ENCODE measurements at places on chromosomes 13 and 19.

- no peak for DNase-seq
These were observed 16.4 kb upstream of the TMEM255B start for GRCh38 chr13:113742445-113743120.

DNA sequence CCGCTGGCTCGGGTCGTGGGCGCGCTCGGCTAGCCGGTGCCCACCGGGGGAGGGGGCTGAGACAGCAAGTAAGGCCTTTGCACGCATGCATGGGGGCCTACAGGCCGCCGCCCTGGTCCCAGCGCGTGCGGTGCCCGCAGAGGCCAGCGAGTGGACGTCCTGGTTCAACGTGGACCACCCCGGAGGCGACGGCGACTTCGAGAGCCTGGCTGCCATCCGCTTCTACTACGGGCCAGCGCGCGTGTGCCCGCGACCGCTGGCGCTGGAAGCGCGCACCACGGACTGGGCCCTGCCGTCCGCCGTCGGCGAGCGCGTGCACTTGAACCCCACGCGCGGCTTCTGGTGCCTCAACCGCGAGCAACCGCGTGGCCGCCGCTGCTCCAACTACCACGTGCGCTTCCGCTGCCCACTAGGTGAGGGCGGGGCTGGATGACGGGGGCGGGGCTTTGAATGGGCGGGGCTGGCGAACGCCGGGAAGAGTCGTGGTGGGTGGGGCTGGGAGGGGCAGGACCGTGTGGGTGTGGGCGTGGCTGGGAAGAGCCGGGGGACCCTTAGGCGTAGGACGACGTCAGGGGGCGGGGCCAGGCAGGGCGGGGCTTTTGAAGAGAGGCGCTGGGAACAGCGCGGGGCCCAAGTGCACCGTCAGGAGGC, 2.1 kb downstream of the CILP2 start:
- DNase-seq, result no peak

- no peak for DNase-seq
These were observed 111.1 kb downstream of the MIPEP start for GRCh38 chr13:23778002-23778652.

DNA sequence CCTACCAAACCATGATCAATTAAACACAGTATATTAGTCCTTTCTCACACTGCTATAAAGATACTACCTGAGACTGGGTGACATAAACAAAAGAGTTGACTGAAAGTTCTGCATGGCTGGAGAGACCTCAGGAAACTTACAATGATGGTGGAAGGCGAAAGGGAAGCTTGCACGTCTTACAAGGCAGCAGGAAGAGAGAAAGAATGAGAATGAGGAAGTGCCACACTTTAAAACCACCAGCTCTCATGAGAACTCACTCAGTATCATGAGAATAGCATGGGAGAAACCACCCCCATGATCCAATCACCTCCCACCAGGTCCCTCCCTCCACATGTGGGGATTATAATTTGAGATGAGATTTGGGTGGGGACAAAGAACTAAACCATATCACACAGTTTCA, 324.9 kb upstream of the ZNF507 start:
- DNase-seq, result no peak

DNA sequence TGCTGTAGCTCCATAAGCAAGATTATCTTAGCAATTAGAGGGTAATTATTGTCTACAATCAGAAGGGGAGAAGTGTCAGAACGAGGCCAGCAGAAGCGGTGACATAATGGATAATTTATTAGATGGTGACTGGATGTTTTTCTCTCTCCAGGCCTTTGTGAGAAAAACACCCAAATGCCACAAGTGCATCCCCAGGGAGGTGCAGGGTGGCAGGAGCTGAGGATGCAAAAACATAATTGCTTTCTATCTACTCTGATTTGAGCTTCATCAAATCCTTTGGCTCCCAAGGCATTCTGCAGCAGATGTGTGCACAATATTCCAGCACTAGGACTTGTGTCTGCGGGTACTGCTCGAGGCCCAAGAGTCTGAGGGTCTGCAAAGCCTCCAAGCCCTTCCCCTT, 220.1 kb upstream of the SERP2 start:
- no peak for DNase-seq

GRCh38 chr13:26497968-26498511, 59.4 kb upstream of the WASF3 start:
- no peak for DNase-seq

GRCh38 chr13:52459668-52460067, 4.4 kb downstream of the CKAP2 start:
- DNase-seq, result no peak

DNA sequence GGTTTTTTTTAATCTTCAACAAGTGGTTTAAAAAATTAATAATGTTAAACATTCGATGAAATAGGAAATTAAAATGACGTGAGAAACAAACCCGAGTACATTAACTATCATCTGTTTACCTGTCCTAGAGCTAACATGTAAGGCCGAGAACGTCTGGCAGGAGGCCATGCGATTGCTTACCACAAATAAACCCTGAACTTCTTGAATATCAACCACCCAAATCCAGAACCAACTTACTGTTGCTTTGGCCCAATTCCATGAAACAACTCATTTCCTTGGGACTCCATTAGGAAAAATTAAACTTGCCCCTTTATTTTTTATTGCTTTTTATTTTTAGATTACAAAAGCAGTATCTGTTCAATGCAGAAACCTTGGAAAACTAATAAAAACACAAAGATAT, 228.9 kb upstream of the IRS2 start:
- DNase-seq, result no peak

GRCh38 chr13:40116008-40116407, 460.5 kb downstream of the COG6 start:
- DNase-seq, result no peak

GRCh38 chr19:8310342-8311055, 2.3 kb upstream of the CD320 start:
- no peak for DNase-seq

- DNase-seq, result no peak
These were observed 30.2 kb upstream of the CCNE1 start for GRCh38 chr19:29781386-29782259.

GRCh38 chr19:47097396-47098201, 16.0 kb downstream of the ZC3H4 start:
- DNase-seq, result no peak

- no peak for DNase-seq
These were observed 328.1 kb downstream of the MYO16 start for GRCh38 chr13:108957369-108958012.

DNA sequence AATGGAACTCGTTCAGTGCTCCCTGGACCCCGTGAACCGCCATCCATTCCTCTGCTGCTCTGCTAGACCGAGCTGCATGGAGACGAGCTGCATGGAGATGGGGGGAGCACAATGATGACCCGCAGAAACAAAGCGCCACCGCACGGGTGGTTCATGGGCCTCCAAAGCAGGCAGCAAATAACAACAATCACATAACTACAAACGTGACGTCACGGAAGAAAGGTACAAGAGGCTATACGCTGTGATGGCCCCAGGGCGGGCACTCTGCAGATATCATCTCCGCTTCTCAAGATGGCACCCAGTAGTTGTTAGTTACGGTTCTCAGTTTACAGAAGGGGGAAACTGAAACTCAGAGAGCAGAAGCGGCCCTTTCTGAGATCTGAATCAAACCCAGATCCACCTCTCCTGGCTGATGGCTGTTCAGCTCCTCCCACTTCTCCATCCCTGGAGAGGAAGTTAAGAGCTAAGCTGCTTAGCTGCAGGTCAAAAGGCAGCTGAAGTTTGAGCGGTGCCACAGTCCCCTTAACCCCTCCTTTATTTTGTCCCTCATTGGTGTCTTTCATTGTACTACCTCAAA, 1.7 kb downstream of the ATP13A1 start:
- no peak for DNase-seq

GRCh38 chr19:34260771-34261173, 6.4 kb downstream of the GARRE1 start:
- no peak for DNase-seq

DNA sequence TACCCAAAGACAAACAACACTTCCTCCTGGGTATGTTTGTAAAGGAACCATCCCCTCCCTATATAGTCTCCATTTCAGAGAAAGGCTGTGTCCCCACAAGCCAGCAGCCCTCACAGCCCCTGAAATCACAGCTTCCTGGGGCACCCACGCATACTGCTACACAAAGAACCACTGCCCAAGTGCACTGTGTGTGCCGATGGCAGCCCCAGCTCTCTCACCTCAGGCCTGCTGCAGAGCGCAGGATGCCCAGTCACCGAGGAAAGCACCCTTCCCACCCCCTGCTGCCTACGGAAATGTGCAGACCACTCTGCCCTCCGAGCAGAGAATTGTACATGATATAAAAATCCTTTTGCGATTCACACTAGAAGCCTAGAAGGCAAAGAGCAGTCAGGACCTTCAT, 39.4 kb downstream of the SOHLH2 start:
- no peak for DNase-seq

- no peak for DNase-seq
These were observed 341.4 kb downstream of the PCDH9 start for GRCh38 chr13:66888698-66889097.

DNA sequence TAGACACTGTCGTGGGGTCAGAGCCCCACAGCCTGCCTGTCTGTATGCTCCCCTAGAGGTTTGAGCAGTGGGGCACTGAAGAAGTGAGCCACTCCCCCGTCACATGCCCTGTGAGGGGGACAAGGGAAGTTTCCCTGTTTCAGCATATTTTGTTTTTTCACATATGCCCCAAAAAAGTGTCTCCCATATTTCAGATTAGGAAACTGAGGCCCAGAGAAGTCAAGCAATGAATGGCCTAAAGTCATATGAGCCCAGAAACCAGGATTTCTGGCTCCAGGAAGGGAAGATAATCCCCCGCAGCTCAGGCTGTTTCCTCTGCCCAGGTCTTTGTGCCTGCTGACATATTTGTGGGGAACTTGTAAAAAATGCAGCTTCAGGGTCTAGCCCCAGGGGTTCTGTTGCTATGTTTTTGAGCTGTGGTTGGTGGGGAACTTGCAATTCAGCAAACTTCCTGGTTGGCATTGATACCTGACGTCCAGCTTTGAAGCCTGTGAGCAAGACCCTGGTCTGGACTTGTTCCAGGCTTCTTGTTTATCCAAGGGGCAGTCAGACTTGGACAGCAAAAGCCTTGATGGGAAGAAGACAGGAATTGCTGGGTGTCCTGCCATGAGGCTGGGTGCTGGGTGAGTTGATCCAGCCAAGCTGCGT, 9.5 kb downstream of the RASL11A start:
- no peak for DNase-seq

- DNase-seq, result no peak
These were observed 118.8 kb downstream of the CDK8 start for GRCh38 chr13:26372747-26373146.

DNA sequence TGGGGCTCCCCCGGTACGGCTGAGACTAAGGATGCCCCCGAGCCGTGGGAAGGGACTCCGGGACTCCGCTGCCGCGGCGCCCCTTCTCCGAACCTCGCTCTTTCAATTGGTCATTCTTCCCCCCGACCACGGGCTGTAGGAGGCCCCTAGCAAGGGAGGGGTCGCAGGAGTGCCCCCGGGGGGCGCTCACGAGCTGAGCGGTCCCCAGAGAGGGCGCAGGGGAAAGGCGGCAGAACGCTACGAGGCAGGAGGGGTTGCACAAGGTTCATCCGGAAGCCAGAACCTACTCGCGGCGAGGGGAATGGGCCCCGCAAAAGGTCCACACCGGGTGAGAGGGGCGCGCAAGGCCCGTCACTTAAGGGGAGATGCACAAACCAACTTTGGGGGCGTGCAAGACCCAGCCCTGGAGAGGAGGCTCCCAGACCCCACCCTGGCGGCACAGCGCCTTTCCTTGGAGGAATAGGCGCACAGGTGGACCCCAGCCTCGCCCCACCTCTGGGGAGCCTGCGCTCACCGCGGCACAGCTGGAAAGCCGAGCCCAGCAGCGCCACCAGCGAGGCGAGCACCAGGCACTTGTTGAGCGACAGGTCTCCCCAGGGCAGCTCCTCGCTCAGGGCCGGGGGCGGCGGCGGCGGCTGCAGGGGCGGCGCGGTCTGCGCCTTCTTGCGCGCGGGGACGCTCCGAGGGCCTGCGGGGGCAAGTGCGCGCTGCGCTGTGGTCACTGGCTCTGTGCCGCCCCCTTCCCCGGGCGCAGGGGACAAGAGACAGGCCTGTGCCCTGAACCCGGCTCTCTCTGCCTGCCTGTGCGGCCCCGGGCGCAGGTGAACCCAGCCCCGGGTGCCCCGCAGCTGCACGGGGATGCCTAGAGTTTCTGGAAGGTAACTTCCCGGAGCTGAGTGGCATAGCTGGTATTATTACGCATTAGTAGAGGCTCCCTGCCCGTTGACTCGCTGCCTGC, 2.8 kb downstream of the JSRP1 start:
- no peak for DNase-seq

DNA sequence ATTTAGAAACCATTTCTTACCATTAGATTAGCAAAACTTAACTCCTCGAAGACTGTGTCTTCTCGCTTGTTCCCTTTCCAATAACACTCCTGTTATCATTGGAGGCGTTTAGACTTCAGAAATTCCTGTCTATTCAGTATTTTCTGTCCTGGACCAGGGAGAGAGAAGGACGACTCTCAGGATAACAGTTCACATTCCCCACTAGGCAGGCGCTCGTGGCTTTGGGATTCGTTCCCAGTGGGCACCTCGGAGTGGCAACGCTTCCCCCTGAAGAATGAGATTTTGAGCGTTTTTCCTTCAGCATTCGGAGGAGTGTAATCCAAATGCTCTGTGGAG, 429 bp upstream of the ZNF225 start:
- DNase-seq, result no peak

DNA sequence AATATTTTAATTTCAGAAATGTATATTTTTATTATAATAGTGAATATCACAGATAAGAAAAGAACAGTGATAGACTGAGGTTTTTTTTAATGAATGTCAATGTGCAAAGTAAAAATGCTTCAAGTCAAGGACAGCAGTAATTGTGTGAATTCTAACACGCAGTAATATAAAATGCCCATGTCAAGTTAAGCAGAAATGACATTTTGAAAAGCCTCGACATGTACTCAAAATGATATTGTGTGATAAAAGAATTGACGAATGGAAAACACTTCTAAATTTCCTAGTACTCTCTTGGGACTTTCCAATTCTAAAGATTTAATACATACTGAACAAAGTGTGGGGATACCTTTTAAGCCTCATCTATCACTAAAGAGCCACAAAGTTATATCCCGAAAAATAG, 172.6 kb downstream of the SLITRK6 start:
- no peak for DNase-seq

DNA sequence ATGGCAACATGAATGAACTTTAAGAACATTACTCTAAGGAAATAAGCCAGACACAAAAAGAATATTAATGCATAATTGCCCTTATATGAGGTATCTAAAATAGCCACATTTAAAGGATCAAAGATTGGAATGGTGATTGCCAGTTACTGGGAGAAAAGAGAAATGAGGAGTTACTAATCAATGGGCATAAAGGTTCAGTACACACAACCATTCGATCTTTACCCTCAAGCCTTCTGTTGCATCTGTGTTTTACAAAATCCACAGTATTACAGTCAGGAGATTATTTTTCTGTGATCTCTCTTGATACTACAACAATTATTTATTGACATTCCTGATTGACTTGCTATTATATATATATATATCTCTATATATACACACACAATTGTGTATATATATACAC, 310.0 kb upstream of the SLITRK5 start:
- DNase-seq, result no peak
